ENCODE measurements at places on chromosomes 6 and 20. TPM values are rescaled to one million over a fixed set of nuclear protein-coding genes. Genes with fewer than 3 reads are reported as not detected.

GRCh38 chr20:64148581-64148980 lies 15.7 kb upstream of the MYT1 start:
- no peaks in the 10 kb centered on the region for H3K36me3 ChIP-seq
- H3K4me3 ChIP-seq: no peak overlapping the region
- no peaks in the 10 kb centered on the region for H3K27me3 ChIP-seq
- peak; percentile 14 for DNase-seq
- no peaks in the 10 kb centered on the region for H3K4me1 ChIP-seq

- no peaks in the 10 kb centered on the region for H3K36me3 ChIP-seq
- H3K27me3 ChIP-seq: no peaks in the 10 kb centered on the region
- DNase-seq: no peak
- H3K4me1 ChIP-seq: no peaks in the 10 kb centered on the region
- H3K4me3 ChIP-seq: no peak overlapping the region
These were observed 167.5 kb downstream of the GPX5 start for GRCh38 chr6:28693033-28693750.

- no peaks in the 10 kb centered on the region for H3K27me3 ChIP-seq
- H3K4me3 ChIP-seq: no peak overlapping the region
- no peak for DNase-seq
- H3K4me1 ChIP-seq: peaks cover 7% of the 10 kb centered on the region
These were observed 29.4 kb downstream of the UTRN start for GRCh38 chr6:144314562-144314961.

- no peak for DNase-seq
- H3K36me3 ChIP-seq: peaks cover 2% of the 10 kb centered on the region
- H3K4me1 ChIP-seq: no peaks in the 10 kb centered on the region
These were observed 963 bp downstream of the MPIG6B start for GRCh38 chr6:31723980-31724691.

DNA sequence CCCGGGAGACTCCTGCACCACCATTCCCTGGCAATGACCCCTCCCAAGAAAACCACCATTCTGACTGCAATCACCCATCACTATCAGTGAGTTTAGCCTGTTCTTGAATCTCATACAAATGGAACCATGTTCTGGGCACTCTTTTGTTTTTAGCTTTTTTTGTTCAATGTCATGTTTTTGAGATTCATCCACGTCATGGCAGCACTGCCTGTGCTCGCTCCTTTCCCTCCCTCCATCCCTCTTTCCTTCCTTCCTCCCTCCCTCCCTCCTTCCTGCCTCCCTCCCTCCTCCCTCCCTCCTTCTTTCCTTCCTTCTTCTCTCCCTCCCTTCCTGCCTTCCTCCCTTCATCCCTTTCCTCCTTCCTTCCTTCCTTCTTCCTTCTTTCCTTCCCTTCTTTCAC lies 44.4 kb upstream of the PMEPA1 start:
- no peaks in the 10 kb centered on the region for H3K4me1 ChIP-seq
- no peak for DNase-seq
- H3K27ac ChIP-seq: no peak overlapping the region
- H3K36me3 ChIP-seq: no peaks in the 10 kb centered on the region
- H3K27me3 ChIP-seq: no peaks in the 10 kb centered on the region
- no peak overlapping the region for H3K4me3 ChIP-seq

GRCh38 chr6:11460001-11460668 lies 77.4 kb upstream of the TMEM170B start:
- no peak for DNase-seq
- H3K4me3 ChIP-seq: no peak overlapping the region
- no peaks in the 10 kb centered on the region for H3K27me3 ChIP-seq
- H3K4me1 ChIP-seq: no peaks in the 10 kb centered on the region
- H3K36me3 ChIP-seq: no peaks in the 10 kb centered on the region

TRIM40 gene
- polyA plus RNA-seq: 2.9 TPM

BTN1A1 gene
- polyA plus RNA-seq: not detected

COL9A3 gene
- polyA plus RNA-seq: 0.13 TPM

Measured in aorta (tissue), 5 donors.